ENCODE measurements at places on chromosomes 7 and 10.

DNA sequence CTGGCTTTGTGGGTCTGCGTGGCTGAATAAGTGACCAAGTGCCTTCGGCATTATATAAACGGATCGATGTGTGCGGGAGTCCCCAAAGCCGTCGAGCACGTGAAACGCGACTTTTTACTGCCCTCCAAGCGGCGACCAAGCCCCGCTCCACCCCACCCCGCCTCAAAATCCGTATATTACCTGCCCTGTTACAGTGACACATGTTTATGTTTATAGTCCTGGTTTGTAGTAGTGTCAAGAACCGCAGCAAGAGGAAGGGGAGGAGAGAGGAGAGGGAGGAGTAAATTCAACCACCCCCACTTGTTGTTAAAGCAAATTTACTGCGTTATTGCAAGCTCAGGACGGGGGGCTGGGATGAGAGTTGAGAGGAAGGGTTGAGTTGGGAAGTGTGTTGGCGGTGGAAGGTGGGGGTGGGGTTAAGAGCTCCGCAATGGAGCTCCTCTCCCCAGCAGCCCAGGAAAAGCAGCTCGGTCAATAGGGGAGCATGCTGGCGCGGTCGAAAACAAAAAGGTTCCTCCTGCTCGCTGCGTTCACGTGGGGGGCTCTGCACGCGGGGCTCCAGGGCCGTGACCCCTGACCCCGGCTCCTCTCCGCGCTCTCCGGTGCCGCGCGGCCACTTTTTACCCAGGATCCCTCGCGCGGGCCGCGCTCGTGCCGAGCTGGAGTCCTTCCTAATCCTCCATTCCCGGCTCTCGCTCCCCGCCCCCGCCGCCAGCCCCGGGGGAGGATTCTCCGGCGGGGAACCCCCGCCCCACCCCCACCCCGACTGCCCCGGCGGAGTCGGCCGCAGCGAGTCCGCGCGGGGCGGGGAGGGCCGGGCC, at the start of gene SKIDA1:
SKIDA1 (minus strand) TSS at position 316 of the 821 bp plus-strand sequence. CDS start 7,860 bp downstream, outside the sequence.
- peak; percentile 96 for DNase-seq

- peak; percentile 31 for DNase-seq
Measured at GRCh38 chr10:111076682-111077478, at the start of gene ADRA2A. TSS of gene ADRA2A (plus strand) at chr10:111077029. CDS start at chr10:111077997, 968 bp downstream.

- DNase-seq = no peak
Measured at GRCh38 chr7:7351156-7351555, 168.8 kb downstream of the C1GALT1 start.

DNA sequence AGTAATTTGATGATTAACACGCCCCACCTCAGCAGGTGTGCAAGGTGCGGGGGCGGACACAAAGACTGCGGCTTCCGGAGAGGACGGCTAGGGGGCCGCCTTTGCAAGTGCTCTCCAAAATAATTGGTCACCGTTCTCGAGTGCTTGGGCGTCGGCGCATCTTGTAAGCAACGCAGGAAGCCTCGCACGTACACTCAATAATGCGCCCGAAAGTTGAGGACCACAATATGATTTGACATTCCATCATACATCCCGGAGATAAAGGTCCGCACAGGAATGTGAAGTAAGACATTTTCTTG, 114.7 kb downstream of the EBF3 start:
- no peak for DNase-seq

- no peak for DNase-seq
Measured at GRCh38 chr7:154469652-154470051, 417.5 kb downstream of the DPP6 start.

GRCh38 chr10:91210435-91210834, 10.0 kb upstream of the PCGF5 start:
- no peak for DNase-seq

DNA sequence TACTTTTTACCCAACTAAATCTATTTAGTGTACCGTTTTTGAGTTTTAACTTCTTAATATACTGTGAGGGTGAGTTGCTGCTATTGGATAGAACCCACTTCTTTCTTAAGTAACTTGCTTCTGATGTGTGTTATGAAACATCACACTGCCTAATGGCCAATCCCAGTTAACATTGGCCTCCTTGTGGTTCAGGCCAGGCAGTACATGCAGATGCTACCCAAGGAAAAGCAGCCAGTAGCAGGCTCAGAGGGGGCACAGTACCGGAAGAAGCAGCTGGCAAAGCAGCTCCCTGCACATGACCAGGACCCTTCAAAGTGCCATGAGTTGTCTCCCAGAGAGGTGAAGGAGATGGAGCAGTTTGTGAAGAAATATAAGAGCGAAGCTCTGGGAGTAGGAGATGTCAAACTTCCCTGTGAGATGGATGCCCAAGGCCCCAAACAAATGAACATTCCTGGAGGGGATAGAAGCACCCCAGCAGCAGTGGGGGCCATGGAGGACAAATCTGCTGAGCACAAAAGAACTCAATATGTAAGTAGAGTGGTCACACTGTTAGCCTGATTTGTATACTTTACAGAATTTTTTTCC, 39.7 kb downstream of the TES start:
- DNase-seq = peak; percentile 81

DNA sequence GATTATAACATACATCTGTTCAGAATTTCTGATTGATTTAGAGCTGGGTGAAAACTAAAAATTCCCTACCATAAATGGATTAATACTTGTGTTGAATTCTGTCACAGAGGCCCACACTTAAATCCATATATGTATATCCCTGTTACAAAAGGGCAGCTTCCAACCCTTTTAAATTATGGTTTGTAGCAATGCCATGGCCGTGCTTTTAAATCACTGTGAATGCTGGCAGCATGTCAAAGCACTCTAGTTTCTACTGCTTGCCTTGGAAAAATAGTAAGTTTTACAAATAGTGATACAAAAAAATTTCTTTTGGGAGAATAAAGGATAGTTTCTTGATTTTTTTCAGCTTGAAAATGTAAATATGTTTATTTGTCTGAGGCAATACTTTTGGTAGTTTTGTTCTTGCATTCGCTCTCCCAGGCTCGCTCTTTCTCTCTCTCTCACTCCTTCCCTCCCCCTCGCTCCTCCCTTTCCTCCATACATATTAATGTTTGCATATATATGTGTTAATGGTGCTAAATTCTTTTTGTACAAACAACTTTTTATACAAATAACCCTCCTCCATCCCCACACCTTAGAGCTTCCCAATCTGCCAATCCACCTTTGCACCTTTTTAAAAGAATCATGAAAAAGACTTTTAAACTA, 29.8 kb downstream of the TES start:
- DNase-seq = no peak

- no peak for DNase-seq
Measured at GRCh38 chr10:69406302-69406811, 10.4 kb downstream of the TACR2 start.

DNA sequence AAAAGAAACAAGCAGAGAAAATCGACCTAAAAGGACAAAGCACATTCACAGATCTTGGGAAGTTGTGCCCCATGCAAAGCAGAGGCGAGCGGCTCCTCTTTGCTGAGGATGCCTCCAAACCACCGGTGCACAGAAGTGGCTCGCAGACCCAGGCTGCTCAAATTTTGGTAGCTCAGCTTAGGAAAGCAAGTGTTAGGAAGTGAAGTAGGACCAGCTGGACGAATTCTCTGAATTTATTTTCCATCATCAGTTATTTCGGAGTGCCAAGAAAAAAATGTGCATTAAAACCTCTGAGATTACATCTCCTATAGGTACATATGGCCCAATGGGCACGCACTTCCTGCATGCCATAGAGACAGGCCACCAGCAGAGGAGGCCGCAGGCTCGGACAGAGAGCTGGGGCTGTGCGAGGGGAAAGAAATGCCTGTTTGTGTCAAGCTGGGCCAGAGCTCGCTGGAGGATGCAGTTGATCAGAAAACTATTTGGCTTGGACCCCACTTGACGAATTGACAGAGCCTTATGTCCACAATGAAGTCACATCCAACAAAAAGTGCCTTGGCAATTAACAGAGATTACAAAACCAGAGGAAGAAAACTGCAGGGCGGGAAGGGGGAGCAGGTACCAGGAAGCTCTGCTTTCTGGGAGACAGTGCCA, 122.3 kb upstream of the LYZL2 start:
- DNase-seq = peak; percentile 49

DNA sequence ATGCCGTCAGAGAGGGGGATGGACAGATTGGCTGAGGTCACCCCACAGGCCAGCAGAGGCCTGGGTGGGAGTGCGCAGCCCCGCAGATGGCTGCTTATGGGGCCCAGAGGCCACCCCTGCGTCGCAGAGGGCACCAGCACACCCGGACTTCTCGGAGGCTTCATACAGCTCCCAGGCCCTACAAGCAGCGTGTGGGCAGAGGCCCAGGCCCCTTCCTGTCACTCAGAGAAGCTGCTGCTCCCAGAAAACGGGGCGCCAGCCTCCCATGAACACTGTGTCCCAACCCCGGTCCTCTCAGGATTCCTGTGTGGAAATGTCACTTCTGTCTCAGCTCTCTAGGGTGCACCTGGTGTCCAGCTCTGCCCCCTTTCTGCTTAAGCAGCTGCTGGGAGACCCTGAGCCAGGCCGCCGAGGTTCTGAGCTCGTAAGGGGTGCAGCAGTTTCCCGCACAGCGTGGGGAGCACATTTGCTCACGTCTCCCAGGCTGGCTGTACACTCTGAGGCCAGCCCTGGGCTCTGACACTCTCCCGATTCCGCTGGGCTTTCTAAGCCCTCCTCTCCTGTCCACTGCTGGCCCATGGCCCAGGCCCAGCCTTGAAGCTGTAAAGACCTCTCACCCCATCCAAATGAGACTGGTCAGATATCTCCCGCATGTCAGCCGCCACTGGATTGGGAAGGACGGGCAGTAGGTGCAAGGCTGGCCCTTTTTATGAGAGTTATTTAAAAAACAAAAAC, 6.8 kb downstream of the GPR146 start:
- DNase-seq = no peak

- DNase-seq = no peak
Measured at GRCh38 chr10:33286157-33286934, 48.1 kb downstream of the NRP1 start.

DNA sequence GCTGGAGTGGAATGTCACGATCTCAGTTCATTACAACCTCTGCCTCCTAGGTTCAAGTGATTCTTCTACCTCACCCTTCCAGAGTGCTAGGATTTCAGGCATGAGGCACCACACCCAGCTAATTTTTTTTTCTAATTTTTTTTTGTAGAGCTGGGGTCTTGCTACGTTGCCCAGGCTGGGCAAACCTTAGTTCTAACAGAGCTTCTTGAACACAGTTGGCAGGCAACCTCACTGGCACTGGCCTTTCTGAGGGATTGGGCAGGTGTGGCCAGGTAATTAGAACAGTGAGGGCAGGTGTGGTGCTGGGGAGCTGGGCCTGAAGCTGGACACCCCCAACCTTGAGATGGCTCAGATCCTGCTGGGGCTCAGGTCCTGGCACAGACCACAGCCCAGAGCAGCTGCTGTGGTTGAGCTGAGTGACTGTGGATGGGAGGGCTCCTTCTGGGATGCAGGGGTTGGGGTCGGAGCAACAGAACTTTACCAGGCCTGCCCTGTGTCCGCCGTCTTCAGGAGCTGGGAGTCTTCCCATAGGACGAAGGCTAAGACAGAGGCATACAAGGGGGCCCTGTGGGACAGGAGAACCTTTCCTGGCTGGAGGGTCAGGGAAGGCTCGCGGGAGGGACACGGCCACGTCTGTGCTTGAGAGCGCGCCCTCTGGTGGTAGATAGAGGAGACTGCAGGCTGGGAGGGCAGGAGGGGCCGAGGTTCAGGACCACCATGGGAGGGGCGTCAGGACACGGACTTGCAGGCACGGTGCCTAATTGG, 48.2 kb downstream of the COL26A1 start:
- peak; percentile 7 for DNase-seq

DNA sequence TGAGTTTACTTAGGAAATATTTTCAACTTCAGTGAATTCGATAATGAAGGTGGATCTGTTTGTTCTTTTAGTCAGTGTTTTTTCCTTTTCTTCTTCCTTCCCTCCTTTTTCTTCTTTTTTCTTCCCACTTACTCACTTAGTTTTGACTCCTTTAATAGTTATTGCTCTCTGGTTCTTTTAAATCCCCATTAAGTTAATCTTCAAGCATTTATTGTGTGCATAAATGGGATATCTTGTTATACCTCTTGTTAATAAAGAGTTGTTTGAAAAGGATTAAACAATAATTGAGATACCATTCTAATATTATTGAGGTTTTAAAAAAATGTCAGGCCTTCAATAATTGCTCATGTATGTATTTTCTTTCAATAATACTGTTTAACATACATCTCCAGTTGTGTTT, 19.5 kb downstream of the STAM start:
- DNase-seq = no peak

DNA sequence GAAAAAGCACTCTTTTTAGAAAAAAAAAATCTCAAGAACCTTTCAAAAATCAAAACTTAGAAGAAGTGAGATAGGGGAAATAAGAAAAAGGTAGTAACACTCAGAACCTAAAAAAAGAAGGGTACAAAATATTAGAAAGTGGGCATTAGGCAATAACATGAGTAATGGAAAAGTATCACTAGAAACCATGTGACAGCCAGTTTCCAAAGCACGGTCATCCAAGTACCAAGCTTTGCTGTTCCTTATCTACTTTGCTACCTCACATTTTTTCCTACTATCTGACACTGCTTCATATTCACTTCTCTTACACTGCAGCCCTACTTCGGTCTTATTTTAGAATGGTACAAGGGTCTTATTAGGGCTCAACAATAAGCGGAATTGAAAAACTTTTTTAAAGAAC, 30.3 kb downstream of the IMMP2L start:
- DNase-seq = peak; percentile 44

DNA sequence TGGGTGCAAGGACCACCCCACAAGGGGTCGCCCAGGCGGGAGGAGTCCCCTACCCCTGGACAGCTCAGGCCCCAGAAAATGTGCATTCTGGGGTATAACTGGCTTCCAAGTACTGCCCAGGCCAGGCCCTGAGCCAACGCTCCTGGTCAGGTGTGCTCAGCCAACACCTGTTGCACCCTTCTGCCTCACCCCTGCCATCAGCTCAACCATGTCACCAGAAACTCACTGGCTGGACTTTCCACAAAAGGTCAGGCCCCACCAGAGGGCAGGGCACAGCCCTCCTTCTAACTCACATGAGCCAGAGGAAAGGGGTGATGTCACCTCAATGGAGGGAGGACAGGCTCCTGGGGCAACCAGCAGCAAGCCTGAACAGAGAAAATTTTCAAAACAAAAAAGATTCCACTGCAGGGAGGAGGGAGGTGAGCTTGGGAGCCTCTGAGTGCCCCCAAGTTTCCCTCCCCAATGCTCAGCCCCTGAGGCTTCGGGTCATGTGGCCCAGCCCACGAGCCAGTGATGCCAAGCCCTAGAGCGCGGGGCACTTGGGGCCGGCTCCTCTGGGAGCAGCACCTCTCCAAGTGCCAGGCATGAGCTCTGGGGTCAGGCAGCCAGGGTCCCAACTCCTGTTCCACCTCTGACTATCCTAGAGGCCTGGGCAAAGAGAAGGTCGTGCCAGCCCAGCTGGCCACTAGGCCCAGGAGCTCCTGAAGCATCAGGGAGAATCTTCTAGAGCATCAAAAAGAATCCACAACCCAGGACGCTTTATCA, 2.2 kb downstream of the OGDHL start:
- DNase-seq = no peak

GRCh38 chr7:32244806-32245345, 174.7 kb upstream of the PDE1C start:
- no peak for DNase-seq

- no peak for DNase-seq
Measured at GRCh38 chr7:26179826-26180497, 20.6 kb downstream of the HNRNPA2B1 start.

All from amniotic epithelial cell (primary cell).